NCI-H748 treated with DMSO at 0.1 percent for 48 hours (cell line): ENCODE measurements at places on chromosomes 11 and 22.

GRCh38 chr11:130100381-130101095, 30.8 kb downstream of the APLP2 start:
- no peak for DNase-seq

GRCh38 chr11:73980001-73980961, 2.4 kb downstream of the UCP2 start:
- DNase-seq, result peak; percentile 10

DNA sequence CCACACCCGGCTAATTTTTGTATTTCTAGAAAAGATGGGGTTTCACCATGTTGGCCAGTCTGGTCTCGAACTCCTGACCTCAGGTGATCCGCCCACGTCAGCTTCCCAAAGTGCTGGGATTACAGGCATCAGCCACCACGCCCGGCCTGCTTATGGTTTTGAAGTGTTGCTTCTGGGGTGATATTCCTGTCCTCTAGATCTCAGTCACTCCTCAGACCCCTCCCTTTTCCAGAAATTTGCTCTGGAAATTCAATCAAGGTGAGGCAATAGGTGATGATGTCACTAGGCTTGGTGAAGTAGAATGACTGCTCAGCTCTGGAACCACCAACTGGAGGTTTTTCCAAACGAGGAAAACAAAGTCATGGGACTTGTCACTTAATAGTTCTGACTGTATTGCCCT, 36.6 kb upstream of the CREB3L1 start:
- no peak for DNase-seq

GRCh38 chr11:69362315-69362714, 68.4 kb downstream of the MYEOV start:
- no peak for DNase-seq

DNA sequence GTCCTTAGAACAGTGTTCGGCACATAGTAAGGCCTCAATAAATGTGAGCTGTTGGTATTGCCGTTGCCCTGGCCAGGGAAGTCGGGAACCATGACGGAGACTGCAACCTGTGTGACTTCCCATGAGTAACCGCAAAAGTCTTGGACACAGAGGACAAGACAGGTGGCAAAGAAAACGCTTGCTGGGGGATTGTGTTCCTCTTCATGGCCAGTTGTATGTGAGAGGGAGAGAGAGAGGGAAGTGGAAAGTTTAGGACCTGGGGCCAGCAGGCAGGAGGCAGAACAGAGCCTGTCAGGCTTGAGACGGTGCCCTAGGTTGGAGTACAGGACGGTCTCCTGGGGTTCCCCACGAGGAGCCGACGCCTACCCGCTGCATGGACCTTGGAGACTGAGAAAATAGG, 90.2 kb downstream of the CEP164 start:
- DNase-seq, result no peak

GRCh38 chr11:10606536-10607208, 38.2 kb upstream of the LYVE1 start:
- no peak for DNase-seq

- no peak for DNase-seq
Measured at GRCh38 chr11:65892661-65893317, 2.3 kb downstream of the CCDC85B start.

- DNase-seq, result no peak
Measured at GRCh38 chr11:80284946-80285785, 844.3 kb upstream of the TENM4 start.

GRCh38 chr11:47236482-47236881, 12.1 kb downstream of the ACP2 start:
- DNase-seq, result no peak

DNA sequence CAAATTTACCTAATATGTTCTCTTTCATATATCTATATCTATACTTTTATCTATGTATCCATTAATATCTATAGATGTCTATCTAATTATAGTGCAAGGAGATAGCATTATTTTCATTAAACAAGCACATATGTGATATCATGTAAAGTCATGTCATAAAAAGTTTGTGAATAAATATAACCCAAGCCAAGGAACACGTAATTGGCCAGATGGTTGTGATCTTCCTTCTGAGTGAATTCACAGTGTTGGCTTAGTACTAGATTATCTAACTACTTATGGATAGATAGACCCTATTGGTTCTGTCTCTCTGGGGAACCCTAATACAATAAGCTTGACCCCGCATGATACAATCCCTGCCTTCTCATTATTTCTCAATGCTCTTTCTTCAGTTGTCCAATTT, 484.4 kb downstream of the LRRC4C start:
- no peak for DNase-seq

DNA sequence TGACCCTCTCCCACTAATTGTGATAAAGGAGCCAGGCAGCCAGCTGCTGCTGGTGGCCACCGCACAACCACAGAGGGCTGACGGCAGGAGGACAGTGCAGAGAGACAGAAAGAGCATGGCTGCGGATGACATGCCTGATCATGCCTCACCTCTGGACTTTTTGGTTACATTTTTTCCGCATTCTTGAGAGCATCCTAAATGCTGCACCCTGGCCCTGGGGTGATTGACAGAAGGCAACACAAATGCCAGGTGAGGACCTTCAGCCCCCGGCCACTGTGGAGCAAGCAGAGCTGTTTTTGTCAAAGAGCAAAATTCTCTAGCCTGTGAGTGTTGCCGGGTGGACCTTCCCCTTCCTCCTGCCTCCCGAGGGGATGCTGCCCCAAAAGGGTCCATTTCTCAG, 78.5 kb downstream of the RPS6KA4 start:
- no peak for DNase-seq

DNA sequence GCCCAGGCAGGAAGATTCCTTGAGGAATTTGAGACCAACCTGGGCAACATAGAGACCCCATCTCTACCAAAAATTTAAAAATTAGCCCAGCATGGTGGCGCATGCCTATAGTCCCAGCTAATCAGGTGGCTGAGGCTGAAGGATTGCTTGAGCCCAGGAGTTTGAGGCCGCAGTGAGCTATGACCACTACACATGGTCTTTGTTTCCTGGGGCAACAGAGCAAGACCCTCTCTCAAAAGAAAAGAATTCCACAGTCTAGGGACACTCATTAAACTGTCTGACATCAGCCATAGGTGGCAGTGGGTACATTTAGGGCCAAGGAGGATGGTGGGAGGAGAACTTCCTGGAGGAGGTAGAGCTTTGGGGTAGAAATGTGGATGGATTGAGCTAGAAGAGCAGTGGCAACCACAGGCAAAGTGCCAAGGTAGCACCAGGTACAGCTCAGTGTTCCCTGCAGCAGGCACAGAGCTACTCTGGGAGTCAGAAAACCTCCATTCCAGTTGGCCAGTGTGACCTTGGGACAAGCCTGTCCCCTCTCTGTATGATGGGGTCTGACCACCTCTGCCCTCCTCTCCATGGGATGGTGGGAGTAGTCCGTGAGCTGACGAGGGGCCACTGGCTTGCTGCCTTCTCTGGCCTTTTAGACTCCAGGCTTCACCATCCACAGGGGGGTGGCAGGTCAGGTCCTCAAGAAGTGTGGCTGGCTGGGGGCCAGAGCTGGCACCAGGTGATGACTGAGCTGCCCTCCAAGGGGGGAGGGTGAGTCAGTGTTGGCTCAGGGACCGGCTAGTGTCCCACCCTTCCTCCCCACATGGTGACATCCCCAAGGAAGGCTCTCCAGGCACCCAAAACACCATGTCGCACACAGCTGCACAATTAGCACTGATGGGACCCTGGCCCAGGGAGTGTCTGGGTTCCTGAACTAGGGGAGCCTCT, 3.7 kb upstream of the CLCF1 start:
- DNase-seq, result no peak

GRCh38 chr11:65887723-65888162, 528 bp downstream of the FIBP start:
- DNase-seq, result no peak

DNA sequence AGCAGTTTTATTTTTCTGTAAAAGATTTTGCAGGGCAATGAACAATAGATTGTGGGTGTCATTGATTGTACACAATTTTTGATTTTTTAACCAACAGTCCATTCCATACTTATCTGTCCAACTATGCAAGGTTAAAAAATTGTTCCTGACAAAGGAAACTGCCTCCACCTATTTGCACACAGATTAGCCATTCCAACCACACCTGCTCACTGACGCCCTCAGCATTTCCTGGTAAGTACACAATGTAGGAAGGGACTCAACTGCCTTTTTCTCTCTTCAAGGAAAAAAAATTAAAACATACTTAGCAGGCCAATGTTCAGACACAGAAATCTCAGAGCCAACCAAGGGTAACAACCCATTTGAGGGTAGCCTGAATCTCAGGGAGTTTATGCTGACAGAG, 4.3 kb upstream of the FUT4 start:
- no peak for DNase-seq

- DNase-seq, result no peak
Measured at GRCh38 chr11:65212226-65212801, 30.6 kb downstream of the CAPN1 start.

DNA sequence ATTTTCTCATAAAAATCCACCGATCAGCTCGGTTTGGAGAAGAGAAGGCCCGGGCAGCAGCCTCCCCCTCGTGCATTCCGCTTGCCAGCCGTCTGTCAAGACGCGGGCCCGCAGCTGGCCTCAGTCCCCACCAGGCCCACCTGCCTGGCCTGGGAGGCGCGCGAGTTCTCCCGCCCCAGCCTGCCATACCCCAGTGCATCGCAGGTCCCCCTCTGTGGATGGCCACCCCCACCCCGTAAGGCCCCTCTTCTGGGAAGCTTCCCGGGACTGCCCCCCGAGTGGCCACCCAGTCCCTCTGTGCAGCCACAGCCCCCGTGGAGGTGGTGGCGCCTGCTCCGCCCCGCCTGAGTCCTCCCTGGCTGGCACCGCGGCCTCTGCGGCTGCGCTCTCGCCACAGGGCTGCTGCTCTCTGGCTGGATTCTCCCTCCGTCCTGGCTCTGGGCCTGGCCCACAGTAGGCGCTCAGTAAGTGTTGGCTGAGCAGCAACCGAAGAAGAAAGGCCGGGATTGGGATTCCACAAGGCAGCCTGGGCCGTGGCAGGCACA, 74.0 kb upstream of the TCF20 start:
- no peak for DNase-seq

GRCh38 chr22:44425694-44426045, 72.4 kb downstream of the RTL6 start:
- no peak for DNase-seq

- DNase-seq, result no peak
Measured at GRCh38 chr11:108170184-108170583, 48.8 kb downstream of the ACAT1 start.

DNA sequence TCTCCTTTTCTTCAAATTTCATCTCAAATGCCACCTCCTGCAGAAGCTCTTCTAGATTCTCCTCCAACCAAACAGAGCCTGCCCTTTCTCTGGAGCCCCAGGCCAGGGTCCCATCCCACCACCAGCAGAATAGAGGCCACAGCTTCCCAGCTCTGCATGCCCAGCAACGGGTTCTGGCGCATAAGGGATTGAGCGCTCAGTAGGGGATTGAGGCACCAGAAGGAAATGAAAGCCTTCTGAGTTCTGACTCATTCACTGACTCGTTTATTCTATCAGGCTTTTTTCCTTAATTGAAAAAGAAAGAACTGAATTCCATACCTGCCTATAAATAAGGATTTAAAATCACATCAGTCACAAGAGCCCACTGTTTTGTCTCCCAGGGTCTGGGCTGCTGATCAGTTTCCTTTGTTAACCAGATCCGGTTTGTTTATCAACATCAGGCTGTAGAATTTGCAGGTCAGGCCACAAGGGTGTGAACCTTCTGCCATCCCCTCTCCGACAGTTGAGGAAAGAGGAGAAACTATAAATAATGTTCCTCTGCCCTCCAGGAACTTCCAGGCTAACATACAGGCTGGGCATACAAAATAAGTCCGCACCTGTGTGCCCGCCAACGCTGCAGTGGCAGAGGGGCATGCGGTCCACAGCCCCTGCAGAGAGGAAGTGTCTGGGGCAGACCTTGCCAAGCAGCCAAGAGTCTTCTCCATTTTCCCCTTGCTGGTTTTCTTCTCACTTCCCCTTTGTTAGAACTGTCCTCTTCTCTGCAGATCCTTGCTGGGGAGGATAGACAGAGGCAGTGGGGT, 63.5 kb upstream of the PRDM11 start:
- no peak for DNase-seq

GRCh38 chr11:1864231-1864630, 11.3 kb downstream of the LSP1 start:
- no peak for DNase-seq

- no peak for DNase-seq
Measured at GRCh38 chr11:8392166-8392565, 128.5 kb upstream of the LMO1 start.
